H9 (cell line): ENCODE measurements at places on chromosomes 16 and 17.
A peak's percentile ranks its signal among the peaks of the same experiment; 100 is the strongest.

- DNase-seq = peak; percentile 100
Observed at GRCh38 chr17:57662644-57663308, 82.3 kb downstream of the CCDC182 start.

DNA sequence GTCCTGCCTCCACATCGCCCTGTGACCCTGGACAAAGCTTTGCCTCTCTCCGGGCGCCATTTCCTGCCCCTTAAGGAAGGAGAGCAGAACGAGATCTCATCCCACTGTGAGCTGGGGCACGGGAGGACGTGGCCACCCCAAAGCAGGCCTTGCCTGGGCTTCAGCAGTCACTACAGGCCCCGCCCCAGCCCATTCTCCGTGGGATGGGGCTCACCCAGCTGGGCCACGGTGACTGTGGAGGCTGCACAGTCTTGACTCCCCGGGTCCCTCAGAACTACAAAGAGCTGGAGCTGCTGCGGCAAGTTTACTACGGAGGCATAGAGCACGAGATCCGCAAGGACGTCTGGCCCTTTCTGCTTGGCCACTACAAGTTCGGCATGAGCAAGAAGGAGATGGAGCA is 28.2 kb downstream of the MNT start:
- no peak for DNase-seq

DNA sequence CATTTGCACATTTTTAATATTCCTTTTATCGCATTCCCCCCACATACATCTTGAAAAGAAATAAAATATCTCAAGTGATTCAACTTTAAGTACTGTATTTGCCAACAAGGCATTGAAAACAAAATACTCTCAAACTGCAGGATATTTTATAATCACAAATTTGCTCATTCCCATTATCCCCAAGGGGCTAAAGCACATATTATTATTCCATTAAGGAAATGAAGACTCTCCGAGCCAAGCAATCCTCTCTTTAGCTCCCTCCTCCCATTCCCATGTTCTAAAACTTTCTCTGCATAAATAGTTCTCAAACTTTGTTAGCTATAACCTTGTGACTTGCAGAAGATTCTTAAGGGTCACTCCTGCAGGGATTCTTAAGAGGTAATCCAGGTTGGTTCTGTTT is 436.8 kb downstream of the KCNJ2 start:
- no peak for DNase-seq

DNA sequence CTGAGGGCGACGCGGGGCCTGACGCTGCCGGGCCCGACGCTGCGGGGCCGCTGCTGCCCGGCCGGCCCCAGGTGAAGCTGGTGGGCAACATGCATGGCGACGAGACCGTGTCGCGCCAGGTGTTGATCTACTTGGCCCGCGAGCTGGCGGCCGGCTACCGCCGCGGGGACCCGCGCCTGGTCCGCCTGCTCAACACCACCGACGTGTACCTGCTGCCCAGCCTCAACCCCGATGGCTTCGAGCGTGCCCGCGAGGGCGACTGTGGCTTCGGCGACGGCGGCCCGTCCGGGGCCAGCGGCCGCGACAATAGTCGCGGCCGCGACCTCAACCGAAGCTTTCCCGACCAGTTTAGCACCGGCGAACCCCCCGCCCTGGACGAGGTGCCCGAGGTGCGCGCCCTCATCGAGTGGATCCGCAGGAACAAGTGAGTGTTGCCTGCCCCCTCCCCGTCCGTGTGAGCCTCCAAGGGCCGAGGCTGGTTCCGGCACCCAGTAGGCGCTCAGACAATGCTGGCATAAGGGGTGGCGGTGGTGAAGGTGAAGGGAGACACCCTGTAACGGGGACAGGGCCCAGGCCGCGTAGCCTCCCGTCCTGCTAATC is 676 bp downstream of the CPD start:
- peak; percentile 52 for DNase-seq

- DNase-seq = no peak
Observed at GRCh38 chr17:66523378-66524200, 221.2 kb downstream of the PRKCA start.

DNA sequence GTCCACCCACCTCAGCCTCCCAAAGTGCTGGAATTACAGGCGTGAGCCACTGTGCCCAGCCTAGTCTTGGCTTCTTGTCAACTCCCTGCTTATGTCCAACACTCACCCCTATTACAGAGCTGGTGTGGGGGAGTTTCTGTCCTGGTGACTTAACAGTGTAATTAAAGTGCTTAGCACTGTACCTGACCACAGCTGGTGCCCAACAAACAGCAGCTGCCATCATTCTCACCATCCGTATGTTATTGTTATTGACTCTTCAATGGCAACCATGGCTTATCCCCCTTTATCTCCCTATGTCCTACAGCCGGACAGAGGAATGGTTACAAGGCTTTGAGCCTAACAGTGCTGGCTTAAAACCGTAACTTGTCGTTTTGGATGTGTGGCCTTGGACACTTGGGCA is 17.0 kb upstream of the BRCA1 start:
- no peak for DNase-seq

DNA sequence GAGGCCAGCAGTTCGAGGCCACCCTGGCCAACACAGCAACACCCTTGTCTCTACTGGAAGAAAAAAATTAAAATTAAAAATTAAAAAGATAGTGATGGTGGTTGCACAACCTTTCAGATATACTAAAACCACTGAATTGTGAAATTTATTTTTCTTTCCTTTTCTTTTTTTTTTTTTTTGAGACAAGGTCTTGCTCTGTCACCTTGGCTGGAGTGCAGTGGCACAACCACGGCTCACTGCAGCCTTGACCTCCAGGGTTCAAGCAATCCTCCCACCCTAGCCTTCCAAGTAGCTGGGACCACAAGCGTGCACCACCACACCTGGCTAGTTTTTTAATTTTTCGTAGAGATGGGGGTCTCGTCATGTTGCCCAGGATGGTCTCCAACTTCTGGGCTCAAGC is 254.4 kb downstream of the SLC39A11 start:
- no peak for DNase-seq

DNA sequence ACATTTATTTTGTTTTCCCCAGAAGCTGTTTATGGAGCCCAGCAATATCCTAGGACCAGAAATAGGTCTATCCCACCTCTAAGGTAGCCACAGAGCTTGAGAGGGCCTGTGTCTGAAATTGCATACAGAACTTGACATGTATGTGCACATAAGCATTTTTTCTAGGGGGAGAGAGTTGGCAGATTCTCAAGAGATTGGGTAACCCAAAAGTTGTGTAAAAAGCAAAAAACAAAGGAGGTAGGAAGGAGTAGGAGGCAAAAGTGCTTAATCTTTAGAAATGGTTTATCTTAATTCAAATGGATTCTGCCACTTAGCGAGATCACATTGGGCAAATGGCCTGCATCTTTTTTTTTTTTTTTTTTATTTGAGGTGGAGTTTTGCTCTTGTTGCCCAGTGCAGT is 3.5 kb downstream of the PLK1 start:
- no peak for DNase-seq

GRCh38 chr17:80380068-80380467 is 34.9 kb upstream of the ENDOV start:
- DNase-seq = no peak

DNA sequence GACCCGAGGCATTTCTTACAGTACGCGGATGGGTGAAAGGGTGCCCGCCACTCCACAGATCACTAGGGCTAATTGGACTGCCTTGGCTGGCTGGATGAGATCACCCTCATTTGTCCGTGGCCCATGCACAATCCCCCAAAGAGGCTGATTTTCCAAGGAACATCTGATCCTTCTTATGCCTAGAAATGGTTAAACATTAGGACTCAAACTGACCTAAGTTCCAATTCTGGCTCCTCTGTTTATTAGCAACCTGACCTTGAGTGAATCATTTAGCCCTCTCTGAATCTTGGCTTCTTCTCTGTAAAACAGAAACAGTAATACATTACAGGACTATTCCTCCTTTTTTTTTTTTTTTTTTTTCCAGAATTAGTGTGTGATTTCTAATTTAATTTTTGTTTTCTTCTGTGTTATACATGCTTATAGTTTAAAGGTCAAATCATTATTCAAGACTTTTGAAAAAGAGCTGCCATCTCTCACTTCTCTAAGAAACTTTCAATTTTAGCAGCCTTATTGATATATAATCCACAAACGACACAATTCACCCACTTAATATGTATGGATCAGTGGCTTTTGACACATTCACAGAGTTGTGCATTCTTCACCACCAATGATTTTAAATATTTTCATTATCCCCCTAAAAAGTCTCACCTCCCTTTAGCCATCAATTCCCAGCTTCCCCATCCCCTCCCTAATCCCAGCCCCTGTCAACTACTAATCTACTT is 45.4 kb upstream of the TMEM132E start:
- no peak for DNase-seq

DNA sequence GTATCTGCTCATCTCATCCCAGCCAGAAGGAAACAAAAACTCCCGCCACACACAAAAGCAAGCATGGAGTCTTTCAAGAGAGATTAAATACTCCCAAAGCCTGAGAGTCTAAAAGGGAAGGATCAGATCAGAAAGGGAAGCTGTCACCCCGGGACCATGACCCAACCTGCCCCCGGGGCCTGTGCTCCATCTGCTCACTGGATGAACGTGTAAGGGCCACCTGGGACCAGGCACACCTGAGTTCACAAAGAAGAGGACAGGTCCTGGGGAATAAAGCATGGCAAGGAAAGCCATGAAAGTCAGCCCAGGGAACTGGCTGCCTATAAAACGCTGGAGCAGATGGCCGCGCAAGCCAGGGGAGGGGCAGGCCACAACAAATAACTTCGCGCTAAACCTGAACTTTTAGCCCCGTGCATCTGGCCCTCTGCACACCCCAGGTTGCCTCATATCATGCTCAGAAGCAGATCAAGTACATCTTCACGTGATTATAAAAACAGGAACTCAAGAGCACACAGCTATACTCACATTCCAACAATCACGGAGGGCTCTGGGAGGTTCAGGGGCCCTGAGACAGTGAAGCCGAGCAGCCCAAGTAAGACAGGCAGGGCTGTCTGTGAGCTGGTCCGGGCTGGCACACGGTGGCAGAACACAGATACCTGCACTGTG is 3.4 kb downstream of the TMEM11 start:
- DNase-seq = no peak

DNA sequence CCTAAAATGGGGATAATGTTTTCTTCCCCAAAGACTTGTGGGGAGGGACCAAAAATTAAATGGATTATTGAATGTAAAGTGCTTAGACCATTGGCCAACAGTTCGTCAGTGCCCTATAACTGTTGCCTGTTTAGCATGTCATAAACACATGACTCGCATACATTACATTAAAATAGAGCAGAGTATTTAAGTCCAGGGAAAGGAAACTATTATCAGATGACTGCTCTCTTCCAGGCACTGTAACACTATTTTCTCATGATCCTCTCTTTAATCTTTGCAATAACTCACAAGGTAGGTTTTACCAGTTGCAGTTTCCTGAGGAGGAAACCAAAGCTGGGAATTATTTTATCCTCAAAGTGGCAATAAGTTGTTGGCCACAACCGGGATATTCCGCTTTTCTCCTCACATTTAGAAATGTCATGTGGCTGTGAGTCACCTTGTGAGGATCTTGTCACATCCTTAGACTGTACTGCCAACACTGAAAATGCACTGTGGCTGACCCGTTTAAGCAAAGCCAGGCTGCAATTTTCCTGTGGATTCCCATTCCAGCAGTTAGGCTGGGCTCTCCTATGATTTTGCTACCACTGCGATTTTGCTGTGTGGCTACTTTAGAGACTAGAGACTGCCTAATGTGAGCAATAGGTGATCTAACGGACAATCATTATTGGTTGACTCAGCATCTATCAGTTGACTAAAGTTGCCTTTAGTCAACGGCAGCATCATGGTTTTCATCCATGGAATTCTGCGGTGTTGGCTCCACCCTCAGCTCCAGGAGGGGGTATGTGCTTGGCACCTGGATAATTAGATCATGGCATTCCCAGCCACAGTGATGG is 58.3 kb upstream of the DHX40 start:
- no peak for DNase-seq

- DNase-seq = peak; percentile 65
Observed at GRCh38 chr17:79626156-79626890, 15.5 kb upstream of the RBFOX3 start.

DNA sequence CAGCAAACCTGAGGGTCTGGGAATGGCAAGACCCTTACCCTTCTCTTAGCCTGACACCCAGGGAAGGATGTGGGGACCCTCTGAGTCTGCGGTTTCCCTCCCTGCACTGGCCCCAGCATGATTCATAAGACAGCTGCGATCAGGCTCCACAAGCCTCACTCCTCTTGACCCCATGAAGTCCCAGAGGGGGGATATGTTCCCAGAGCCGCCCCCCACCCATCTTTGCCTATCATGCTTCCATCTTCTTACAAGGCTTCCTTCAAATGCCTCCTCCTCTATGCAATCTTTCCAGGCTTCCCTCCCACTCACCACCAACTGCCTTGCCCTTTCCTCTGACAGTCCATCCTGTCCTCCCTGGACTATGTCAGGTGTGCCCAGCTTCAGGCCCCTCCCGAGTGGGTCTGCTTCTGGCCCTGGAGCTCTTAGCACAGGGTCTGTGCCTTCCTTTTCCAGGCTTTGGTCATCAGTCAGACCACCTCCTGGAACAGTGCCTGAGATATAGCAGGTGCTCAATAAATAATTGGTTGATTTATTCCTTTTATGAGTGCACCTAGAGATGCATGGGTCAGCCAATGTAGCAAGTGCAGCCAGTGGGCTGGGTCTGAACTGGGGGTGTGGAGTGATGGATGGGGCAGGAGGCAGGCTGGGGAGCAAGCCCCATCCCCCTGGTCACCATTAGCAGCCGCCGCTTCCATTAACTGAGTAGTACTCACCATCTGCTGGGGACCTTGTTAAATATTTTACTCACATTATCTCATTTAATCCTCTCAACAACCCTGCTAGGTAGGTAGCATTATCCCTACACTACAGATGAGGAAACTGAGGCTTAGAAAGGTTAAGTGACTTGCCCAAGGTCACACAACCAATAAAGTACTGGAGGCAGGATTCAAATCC is 8.4 kb downstream of the DLX3 start:
- DNase-seq = peak; percentile 23

GRCh38 chr16:14148569-14148968 is 77.5 kb downstream of the MRTFB start:
- no peak for DNase-seq

DNA sequence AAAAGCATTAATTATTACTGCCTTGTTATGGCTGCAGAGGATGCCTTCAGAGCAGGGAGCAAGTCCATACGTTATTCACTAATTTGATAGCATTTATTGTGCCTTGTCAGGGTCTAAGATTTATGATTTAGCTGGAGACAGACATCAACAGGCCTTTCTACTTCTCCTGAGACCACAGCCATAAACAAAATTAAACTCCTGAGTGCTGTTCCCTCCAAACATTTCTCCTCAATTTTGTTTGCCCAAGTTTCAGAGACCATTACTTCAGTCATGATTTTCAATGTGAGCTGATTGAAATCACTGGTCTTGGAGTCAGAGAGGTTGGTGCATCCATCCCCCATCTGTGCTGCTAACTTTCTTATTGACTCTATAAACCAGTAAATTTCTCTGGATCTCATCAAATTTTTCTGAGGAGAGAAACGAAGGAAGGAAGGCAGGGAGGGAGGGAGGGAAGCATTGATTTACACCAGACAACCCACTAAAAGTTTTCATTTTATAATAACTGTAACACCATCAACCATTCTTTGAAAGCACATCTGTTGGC is 423.6 kb upstream of the CDH11 start:
- DNase-seq = no peak
